ENCODE measurements at places on chromosomes 2 and 18. TPM values are rescaled to one million over a fixed set of nuclear protein-coding genes. Genes with fewer than 3 reads are reported as not detected.

The SCG2 gene
- total RNA-seq, result 50.7 TPM

The SERPINB11 gene
- total RNA-seq, result not detected

The MEP1B gene
- not detected for total RNA-seq

The ESPNL gene
- total RNA-seq, result not detected

The DCDC2C gene
- total RNA-seq, result 1.6 TPM

The IL36G gene
- not detected for total RNA-seq

The LYPD1 gene
- 25.4 TPM for total RNA-seq

The SERPINB12 gene
- total RNA-seq, result not detected

The PCBP1 gene
- 38.8 TPM for total RNA-seq

The PSMA8 gene
- not detected for total RNA-seq

The PPP4R1 gene
- 206 TPM for total RNA-seq

The OXER1 gene
- 0.31 TPM for total RNA-seq

The RAX gene
- total RNA-seq, result not detected

The RGPD3 gene
- 1.3 TPM for total RNA-seq

The TEX261 gene
- 20.3 TPM for total RNA-seq

The RAB6C gene
- total RNA-seq, result 0.63 TPM

The TEX44 gene
- total RNA-seq, result not detected

The TMEM87B gene
- 10.0 TPM for total RNA-seq

The TDRD15 gene
- total RNA-seq, result not detected

The KLHL30 gene
- total RNA-seq, result not detected

The DUSP19 gene
- total RNA-seq, result 9.7 TPM

The RNF125 gene
- total RNA-seq, result 1.9 TPM

The STK36 gene
- 77.0 TPM for total RNA-seq

The REG3G gene
- total RNA-seq, result not detected

The CDK5R2 gene
- 11.9 TPM for total RNA-seq

The MDH1B gene
- total RNA-seq, result 4.7 TPM

The GPR45 gene
- total RNA-seq, result 0.94 TPM

The KCNG2 gene
- 0.31 TPM for total RNA-seq

The LTBP1 gene
- 42.3 TPM for total RNA-seq

The CFAP221 gene
- 11.3 TPM for total RNA-seq

The SH3BP4 gene
- total RNA-seq, result 14.4 TPM

The CCDC148 gene
- total RNA-seq, result 15.7 TPM

The SEPTIN2 gene
- 340 TPM for total RNA-seq

The SULT1C2 gene
- 0.31 TPM for total RNA-seq

The CXCR1 gene
- 0.31 TPM for total RNA-seq

The MERTK gene
- total RNA-seq, result 5.9 TPM

The SEPTIN10 gene
- total RNA-seq, result 91.7 TPM

The MYCN gene
- 75.1 TPM for total RNA-seq

The SSB gene
- 85.1 TPM for total RNA-seq

The UGT1A8 gene
- total RNA-seq, result not detected

The LONRF2 gene
- 87.6 TPM for total RNA-seq

Measured in parietal lobe (tissue), 2 donors.